Naive thymus-derived CD8-positive, alpha-beta T cell (primary cell): ENCODE measurements at places on chromosomes 5 and 9. TPM values are rescaled to one million over a fixed set of nuclear protein-coding genes. Genes with fewer than 3 reads are reported as not detected.
A peak's percentile ranks its signal among the peaks of the same experiment; 100 is the strongest.

The PCDHGB1 gene
- total RNA-seq = 0.19 TPM

The PCDHGA9 gene
- 0.19 TPM for total RNA-seq

The NSG2 gene
- total RNA-seq = not detected

The SPATA31A3 gene
- not detected for total RNA-seq

The C7 gene
- total RNA-seq = not detected

The PCDHA1 gene
- not detected for total RNA-seq

The PPP2R2B gene
- 0.77 TPM for total RNA-seq

The STPG3 gene
- total RNA-seq = not detected

The ELAVL2 gene
- total RNA-seq = not detected

The DRD1 gene
- not detected for total RNA-seq

The PLEKHG4B gene
- not detected for total RNA-seq

The TCF7 gene
- total RNA-seq = 911 TPM

The PKD2L2 gene
- not detected for total RNA-seq

The RIGI gene
- total RNA-seq = 22.6 TPM

The S1PR3 gene
- total RNA-seq = not detected

The FSD1L gene
- total RNA-seq = 0.63 TPM

- no peak for DNase-seq
Observed at GRCh38 chr9:694403-695154, 146.9 kb upstream of the DMRT1 start.

DNA sequence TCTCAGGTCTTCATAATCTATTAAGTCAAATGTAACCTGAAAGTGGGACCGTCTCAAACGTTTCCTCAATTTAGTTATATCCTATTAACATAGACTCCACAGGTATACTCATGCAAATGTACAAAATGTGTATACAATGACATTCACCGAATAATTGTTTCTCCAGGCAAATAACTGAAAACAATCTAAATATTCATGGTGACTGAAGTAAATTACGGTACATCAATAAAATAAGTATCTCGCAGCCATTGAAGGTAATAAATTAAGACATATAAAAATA, 482 bp downstream of the IARS1 start:
- no peak for DNase-seq

GRCh38 chr9:130462685-130463540, 18.2 kb downstream of the ASS1 start:
- DNase-seq = no peak

GRCh38 chr9:112494153-112494552, 7.5 kb downstream of the KIAA1958 start:
- DNase-seq = no peak

- no peak for DNase-seq
Observed at GRCh38 chr5:130550562-130550928, 614.5 kb downstream of the HINT1 start.

DNA sequence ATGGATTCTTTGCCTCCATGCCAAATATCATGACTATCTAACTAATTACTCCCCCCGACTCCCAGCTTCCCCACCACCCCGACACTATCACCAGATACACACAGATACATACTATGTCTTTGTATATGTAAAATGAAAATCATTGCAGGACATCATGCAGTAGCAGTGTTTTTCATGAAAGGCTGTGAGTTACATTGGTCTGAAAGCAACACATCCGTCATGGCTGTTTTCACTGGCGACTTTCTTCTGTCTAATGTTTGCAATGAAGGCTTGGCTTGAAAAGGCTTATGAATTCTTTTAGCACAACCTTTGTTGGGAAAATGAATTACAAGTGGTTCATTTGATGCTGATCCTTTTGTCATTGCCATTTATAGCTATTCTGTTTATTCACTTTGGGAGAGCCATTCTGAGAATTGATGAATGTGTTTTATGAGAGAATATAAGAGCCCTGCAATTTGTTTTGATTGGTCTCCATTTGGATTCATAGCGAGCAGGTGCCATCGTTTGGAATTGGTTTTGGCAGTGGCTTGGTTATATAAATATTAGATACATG, 103.4 kb downstream of the PIP5K1B start:
- no peak for DNase-seq

- DNase-seq = no peak
Observed at GRCh38 chr9:90909225-90909624, 107.6 kb downstream of the SYK start.

- DNase-seq = no peak
Observed at GRCh38 chr9:23319092-23319491, 506.9 kb downstream of the ELAVL2 start.

- DNase-seq = no peak
Observed at GRCh38 chr9:95993337-95993736, 117.8 kb downstream of the ERCC6L2 start.

GRCh38 chr5:172692451-172692850, 51.4 kb downstream of the NEURL1B start:
- DNase-seq = no peak

DNA sequence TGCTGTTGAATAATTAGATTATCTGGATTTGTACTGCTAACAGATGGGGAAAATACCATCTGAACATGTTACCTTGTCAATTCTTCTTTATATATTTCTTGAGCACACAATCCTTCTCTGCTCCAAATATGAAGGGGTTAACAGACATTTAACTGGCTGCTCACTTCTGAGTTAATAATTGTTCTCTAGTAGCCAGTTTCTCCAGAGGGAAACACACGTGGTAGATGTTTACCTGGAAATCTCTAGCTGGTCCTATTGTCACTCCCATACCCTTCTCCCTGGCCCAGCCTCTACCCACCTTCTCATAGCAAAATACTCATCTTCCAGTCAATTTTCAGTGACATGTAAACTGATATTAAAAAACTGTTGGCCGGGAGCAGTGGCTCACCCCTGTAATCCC, 101.5 kb upstream of the ZNF462 start:
- no peak for DNase-seq

DNA sequence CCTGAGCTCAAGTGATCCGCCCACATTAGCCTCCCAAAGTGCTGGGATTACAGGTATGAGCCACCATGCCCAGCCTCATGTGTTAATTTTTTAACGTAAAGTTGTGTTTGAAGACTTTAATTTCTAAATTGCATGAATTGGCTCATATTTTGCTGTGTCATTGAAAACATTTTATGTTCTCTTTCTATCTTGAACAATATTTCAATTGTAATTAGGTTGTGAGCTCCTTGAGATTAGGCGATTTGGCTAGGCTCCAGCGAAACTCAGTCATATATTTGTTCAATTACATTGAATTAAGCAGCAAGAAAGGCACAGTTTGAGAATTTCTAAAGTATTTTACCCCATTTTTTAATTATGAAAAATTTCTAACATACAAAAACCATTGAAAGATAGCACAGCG, 34.0 kb downstream of the GAPVD1 start:
- DNase-seq = no peak

GRCh38 chr9:76405868-76406267, 11.6 kb upstream of the RFK start:
- no peak for DNase-seq

GRCh38 chr9:136143215-136144001, 24.7 kb upstream of the TMEM250 start:
- no peak for DNase-seq

DNA sequence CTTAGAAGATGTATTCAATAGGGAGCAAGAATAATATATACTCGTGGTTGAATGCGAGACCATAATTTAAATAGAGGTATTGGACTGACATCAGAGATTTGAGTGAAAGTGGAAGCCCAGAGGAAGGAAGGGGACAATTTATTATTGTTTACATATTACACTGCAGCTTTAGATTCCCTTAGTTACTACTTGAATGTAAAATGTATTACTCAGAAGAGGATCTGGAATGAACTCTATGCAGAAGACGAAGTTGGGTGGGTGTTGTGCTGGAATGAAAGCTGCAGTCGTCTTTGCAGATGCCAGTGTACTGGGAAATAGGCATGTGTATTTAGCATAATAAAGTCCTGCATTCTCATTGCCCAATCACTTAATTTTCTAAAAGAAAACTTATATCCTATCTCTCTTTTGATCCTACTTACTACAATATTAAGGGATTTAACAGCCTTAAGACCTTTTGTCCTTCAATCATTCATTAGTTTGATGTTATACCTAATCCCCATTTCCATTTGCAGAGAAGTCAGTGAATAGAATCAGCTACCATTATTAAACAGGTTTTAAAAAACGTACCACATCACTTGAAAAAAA, 570.7 kb upstream of the WWC1 start:
- no peak for DNase-seq

DNA sequence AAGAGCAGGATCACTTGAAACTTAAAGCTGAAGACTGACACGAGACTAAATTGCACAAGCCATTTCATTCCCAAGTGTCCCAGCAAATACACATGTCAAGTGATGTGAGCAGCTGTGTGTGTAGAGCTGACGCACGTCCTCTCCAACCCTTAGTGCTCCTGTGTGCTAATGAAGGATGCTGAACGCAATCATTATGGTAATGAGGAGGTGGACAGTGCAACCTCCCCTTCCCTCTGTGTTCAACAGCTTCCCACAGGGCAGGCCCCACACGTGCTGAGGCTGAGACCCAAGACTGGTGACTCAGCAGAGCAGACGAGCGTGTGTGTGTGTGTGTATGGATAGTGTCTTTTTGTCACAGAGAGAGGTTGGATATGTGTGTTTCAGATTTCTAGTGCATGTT, 702.1 kb downstream of the SEMA5A start:
- DNase-seq = no peak

DNA sequence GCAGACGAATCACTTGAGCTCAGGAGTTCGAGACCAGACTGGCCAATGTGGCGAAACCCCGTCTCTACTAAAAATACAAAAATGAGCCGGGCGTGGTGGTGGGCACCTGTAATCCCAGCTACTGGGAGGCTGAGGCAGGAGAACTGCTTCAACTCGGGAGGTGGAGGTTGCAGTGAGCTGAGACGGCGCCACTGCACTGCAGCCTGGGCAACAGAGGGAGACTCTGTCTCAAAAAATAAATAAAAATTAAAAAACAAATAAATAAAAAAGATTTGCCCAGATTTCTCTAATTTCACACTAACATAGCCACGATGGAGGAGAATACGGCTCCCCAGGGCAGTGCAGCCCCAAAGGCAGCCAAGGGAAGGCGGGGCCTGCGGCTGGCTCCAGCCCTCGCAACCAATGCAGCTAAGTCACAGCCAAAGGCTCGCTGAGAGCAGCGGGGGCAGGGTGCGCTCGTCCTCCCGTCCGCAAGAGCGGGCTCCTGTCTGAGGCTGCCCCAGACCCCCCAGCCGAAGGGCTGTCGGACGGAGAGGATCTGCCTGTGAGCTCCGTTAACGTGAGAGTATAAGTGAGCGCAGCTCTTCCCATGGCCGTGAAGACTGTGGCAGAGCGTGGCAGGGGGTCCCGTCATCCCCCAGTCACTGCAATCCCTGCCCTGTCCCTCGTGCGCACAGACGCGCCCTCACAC, 43.5 kb downstream of the SLC12A7 start:
- no peak for DNase-seq

DNA sequence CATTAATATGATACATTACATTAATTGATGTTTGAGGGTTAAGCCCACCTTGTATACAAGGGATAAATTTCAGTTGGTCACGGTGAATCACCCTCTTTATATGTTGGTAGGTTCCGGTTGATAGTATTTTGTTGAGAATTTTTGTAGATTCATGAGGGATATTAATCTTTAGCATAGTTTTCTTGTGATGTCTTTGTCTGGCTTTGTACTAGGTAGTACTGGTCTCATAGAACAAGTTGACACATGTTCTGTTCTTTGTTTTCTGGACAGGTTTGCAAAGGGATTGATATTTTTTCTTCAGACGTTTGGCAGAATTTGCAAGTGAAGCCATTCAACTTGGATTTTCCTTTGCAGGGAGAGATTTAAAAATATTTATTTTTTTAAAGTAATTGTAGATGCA, 49.1 kb upstream of the CLK4 start:
- DNase-seq = no peak

GRCh38 chr5:157324237-157324636, 58.3 kb downstream of the CYFIP2 start:
- no peak for DNase-seq

DNA sequence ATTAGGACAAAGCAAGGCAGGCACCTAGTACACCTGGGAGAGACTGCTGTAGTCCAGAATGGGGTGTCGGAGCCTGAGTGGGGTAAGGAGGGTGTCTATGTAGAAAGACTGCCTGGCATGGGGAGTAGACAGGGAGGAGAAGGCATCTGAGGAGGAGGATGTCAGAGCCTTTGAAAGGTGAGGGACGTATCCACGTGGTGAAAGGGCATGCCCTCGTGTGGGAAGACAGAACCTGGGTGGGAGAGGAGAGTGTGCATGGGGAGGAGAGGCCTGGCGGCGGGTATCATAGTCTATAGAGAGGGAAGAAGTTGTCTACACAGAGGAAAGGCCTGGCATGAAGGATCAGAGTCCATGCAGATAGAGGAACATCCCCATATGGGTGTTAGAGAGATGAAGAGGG, 91.8 kb downstream of the NDFIP1 start:
- no peak for DNase-seq

DNA sequence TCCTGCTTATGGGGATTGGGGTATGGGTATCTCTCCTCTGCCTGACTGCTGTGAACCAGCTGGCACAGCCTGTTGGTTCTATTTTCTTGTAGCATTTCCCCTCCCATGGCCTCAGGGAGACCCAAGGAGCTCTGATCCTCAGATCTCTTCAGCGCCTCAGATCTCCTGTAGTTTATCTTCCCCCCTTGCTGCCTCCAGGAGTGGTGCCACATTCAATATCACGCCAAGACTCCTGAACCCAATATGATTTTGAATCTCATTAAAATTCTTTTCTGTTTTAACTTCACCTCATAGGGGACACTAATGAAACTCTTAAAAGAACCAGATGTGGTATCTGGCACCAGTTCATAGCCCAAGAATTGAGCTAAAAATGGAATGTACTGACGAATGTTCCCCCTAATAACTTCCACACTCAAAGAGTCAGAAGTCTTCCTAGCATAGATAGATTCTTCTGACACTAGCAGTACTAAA, 59.6 kb upstream of the LIFR start:
- no peak for DNase-seq

- DNase-seq = peak; percentile 85
Observed at GRCh38 chr9:129131300-129132145, 20.3 kb downstream of the PTPA start.

DNA sequence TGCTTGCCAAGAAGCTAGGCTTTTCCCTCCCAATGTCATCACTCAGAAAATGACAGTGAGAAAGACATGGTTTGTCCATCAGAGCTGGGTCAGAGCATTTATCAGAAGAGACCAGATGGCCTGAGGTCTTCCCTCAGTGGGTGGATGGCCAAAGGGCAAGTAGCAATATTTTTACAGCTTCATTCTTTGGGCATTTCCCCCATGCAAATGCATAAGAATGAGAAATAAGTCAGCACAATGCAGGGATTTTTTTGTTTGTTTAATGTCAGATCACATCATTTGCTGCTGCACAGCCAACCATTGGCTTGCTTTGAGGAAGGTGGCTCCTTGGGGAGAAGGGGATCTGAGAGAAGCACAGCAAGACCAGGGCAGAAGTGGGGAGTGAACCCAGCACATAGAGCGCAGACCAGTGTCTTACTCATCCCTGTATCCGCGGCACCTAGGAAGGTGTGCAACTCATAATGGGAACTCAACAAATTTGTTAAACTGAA, 209.6 kb downstream of the SEMA6A start:
- DNase-seq = no peak

DNA sequence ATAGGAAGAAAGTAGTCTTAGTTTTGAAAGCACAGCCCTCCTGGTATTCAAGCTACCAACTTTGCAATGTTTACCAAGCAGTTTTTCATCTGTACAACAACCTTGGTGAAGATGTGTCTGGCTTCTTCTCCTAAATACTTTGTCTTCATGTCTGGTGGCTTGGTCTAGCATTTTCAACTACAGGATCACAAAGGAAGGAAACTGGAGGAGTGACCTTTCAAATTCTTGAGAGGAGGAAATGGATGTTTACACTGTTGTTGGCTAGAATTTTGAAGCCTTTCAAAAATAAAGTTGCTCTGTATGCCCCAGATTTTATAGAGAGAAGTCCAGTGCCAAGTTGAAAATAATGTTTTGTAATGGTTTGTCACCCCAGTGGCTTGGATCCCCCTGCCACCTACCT, 16.3 kb downstream of the PAM start:
- no peak for DNase-seq
